Activated naive CD8-positive, alpha-beta T cell treated with anti-CD3 and anti-CD28 coated beads, Interleukin-2, amount 10 ng/mL, durations not matched to agents 7 days and 5 days (primary cell): ENCODE measurements at places on chromosomes 2 and 18. TPM values are rescaled to one million over a fixed set of nuclear protein-coding genes. Genes with fewer than 3 reads are reported as not detected.

DNA sequence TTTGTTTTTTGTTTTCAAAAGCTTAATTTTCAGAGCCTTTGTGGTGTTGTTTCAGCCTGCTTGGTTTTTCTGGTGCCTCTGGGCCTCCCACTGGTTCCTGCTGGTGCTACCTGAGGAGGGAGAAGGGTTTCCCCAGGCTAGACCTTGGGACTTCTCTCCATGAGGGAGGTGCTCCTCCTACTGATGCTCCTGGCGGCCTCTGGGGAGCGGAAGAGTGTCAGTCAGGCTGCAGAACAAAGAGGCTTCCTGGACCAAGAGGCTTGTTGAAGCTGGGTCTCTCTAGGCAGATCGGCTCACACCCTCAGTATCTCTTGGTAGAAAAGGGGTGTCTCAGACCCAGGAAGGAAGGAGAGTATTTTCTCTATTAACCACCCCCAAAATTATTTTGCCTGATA lies 32.2 kb downstream of the RFX8 start:
- no peak for DNase-seq

GRCh38 chr18:58038063-58038462 lies 6.0 kb upstream of the NEDD4L start:
- no peak for DNase-seq

DNA sequence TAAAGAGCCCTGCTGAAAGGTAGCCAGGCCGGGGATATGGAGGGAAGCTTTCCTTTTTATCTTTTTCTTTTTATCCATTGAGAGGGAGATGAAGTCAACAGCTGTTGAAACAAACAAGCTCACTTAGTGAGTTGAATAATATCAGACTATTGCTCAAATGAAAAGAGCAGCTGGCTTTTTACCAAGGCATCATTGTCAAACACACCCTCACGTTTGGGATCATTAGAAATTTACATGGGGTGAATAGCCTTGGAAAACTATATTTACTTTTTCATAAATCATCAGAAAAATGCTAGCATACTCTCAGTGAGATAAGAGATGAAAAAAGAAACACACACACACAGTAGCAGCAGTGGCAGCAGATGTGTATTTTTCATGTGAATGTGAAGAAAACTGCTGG lies 71.5 kb upstream of the HNMT start:
- no peak for DNase-seq

GRCh38 chr2:164620873-164621763 lies at the start of gene GRB14:
Gene GRB14 (minus strand): TSS chr2:164621482. CDS start chr2:164621309, 173 bp downstream.
- no peak for DNase-seq

GRCh38 chr2:10449838-10450691 lies 1.9 kb upstream of the ODC1 start:
- no peak for DNase-seq

DNA sequence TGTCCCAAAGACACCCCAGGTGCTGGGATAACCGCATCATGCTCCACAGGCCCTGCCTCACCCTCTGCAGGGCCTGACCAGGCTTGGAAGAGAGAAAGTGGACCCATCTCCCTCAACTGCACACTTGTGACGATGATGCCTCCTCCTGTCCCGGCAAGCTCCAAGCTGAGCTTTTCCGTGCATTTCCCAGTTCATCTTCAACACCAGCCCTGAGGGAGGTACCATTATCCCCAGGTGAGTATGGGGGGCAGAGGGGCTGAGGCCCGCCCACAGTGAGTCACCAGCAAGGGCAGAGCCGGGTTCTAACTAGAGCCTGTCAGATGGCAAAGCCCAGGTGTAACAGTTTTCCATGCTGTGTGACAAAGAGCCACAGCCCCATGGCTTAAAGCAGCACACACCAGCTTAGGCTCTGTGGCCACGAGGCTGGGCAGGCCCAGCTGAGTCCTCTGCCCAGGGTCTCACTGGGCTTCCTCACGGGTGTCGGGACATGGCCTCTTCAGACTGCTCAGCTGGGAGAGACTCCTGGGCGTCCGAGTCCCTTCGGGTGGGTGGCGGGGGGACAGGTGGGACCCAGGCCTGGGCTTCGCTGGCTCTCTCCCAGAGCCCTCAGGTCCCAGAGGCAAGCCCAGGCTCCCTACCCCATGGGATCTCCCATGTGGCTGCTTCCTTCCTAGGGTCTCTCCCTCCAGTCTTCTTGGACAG lies 108.4 kb upstream of the OTOS start:
- peak; percentile 21 for DNase-seq

GRCh38 chr18:80172056-80172455 lies 63.0 kb downstream of the ADNP2 start:
- DNase-seq: no peak

GRCh38 chr18:32468147-32468845 lies 2.4 kb downstream of the GAREM1 start:
- no peak for DNase-seq

DNA sequence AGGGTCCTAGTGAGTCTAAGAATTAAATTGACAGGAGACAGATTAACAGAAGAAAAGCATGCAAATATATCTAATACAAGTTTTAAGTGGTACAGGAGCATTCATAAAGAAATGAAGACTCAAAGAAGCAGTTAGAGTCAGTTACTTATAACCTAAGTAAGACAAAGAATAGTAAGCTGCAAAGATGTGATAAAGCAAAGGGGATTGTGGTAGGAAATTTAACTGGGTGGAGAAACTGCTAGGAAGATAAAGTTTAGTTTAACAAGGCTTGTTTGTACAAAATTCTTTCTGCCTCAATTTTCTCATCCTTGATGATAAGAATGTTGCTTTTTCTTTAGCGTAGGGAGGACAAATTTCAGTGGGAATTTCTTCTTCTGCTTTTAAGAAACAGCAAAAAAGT lies 35.5 kb upstream of the ST6GAL2 start:
- DNase-seq: no peak

DNA sequence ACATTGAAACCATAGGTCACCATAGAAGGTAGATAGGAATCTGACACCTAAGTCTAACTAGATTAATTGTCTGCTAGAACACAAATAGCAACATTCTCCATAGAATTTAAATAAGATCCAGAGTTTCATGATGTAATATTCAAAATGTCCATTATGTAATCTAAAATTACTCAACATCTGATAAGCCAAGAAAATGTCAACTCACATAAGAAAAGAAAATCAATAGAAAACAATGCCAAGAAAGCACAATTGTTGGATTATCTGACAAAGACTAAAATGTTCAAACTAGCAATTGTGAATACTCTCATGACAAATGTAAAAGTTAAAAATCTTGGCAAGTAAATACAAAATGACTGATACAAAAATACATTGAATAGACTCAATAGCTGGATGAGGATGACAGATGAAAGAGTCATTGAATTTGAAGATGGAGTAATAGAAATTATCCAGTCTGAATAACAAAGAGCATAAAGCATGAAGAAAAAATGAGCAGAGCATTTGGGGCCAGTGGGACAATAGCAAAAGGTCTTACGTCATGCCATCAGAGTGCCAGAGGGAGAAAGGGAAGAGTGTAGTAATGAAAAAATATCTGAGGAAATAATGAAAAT lies 358.6 kb downstream of the METTL4 start:
- no peak for DNase-seq

DNA sequence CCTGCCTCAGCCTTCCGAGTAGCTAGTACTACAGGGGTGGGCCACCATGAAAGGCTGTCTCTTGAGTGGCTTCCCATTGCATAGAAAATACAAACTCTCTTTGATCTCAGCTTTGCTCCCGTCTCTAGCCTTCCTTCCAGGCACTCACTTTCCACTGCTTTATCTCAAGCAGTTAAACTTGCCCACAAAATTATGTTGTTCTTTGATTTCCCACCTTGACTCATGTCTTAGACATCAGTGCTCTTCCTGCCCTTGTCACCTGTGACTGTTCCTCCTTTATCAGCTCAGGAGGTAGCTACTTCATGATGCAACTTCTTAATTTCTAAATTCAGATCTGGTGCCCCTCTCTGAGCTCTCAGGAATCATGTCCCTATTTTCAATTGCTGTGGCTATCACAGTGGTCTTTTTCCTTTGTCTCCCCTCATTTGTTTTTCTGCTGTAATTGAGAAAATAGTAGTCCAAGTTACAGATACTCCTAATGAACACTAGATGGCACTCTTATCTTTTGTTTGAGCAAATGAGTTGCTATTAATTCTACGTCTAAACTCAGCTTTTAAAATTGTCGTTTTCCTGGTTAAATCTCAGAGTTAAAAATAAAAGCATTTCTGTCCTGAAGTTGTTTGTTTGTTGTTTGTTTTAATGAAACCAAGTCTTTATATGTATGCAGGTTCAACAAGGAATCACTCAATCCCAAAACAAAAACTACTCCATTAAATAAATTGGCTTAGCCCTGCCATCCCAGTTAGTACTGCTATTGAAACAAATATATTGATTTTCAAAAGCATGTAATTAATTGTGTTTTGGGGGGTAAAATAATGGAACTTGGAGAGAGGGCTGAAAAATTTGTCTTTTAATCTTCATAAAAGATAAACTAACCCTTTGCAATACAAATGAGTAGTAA lies 46.9 kb upstream of the GREB1L start:
- no peak for DNase-seq

GRCh38 chr2:150859162-150859561 lies 371.7 kb upstream of the RND3 start:
- no peak for DNase-seq

- no peak for DNase-seq
These were observed 23.6 kb upstream of the CATIP start for GRCh38 chr2:218332920-218333645.

- DNase-seq: peak; percentile 31
These were observed 78.8 kb upstream of the GAREM1 start for GRCh38 chr18:32549248-32550110.

DNA sequence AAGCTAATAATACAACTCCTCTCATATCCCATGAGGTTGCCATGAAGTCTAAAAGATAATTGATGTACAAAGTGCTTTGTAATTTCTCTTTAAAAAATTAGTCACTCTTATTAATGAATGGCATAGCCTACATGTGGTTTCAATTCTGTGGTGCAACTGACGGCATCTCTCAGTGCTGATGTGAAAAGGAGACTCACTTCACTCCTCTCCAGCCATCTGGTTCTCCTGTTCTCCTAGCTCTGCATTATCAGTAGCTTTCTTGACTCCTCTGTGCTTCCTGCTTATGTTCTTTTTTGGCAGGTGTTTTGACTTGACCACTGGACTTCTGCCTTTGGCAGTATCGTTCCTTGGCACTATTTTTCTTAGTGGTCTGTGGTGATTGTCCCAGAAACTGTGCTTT lies 134.9 kb upstream of the ZFP36L2 start:
- no peak for DNase-seq

The ALPI gene
- total RNA-seq: not detected

The TSPYL6 gene
- not detected for total RNA-seq

The TUBA3D gene
- total RNA-seq: not detected

The CROCC2 gene
- not detected for total RNA-seq

The CRYBA2 gene
- not detected for total RNA-seq

The VWC2L gene
- total RNA-seq: not detected

The FEV gene
- not detected for total RNA-seq

The EIPR1 gene
- 31.0 TPM for total RNA-seq
